Skeletal muscle cell (primary cell): ENCODE measurements at places on chromosomes 4 and X.

GRCh38 chr4:53917729-53918128 is 146.7 kb downstream of the CHIC2 start:
- no peak for DNase-seq

DNA sequence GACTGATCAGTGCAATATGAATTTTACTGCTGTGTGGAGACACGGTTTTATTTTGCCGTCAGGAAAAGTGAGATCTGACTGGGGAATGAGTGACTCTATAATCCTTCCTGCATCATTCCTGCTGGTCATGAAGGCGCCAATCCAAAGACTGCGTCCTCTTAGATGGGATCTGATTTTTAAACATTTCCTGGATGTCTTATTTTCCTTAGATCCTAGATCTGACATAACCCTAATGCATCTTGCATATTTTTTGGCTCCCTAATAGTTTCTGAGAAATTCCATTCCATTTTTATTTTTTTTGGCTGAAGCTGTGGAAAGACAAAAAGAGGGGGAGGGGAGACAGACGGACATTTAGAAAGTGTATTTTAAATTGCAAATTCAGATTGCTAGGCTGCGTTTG is 454.9 kb upstream of the FAT1 start:
- DNase-seq: no peak

DNA sequence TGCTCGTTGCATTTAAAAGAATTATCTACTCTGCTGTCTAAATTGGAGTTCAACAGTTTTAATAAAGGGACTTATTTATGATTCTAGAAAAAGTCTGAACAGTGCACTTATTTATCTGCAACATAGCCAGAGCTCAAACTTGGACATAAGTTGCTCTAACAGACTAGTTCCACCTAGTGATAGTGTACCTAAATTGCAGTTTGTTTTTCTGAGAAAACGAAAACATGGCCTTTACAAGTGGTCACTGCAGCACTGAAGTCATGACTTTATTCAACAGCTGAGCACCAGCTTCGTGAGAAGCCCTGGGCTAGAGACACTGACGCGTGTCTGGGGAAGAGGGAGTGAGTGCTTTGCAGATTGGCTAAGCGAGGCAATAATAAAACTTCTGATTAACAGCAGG is 77.3 kb upstream of the IGSF1 start:
- DNase-seq: no peak

DNA sequence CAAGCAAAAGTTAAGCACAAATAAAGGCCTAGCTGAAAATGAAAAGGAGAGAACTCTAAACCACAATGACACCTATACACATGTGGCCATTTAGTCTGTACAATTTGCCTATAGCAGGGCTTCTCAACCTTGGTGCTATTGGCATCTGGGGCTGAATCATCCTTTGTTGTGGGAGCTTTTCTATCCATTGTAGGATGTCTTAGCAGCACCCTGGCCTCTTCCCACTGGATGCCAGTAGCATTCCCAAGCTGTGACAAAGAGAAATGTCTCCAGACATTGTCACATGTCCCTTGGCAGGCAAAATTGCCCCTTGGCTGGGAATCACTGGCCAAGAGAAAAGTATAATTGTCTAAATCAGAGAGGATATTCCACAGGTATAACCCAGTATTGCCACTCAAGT is 13.5 kb upstream of the PRPS2 start:
- DNase-seq: no peak
